ENCODE measurements at places on chromosomes 7 and 10.

- peak; percentile 74 for DNase-seq
Observed at GRCh38 chr10:21318540-21319167, 206.8 kb downstream of the SKIDA1 start.

DNA sequence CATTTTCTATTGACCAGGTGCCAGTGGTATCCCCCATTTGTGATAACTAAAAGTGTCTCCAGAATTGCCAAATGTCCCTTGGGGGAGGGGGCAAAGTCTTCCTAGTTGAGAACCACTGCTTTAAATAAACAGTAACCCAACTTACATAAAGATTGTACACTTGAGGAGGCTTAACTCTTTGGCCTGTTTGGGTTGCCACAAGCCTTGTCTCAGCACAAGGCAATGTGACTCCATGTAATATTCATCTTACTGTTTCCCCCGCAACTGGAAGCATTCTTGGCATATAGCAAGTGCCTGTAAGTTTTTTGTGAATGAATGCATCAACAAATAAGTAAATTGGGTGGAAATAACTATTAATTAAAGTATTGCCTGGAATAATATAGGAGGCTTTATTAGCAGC, 108.3 kb downstream of the ANK3 start:
- DNase-seq = no peak

- DNase-seq = no peak
Observed at GRCh38 chr7:142602183-142602582, 147.1 kb upstream of the PRSS1 start.

DNA sequence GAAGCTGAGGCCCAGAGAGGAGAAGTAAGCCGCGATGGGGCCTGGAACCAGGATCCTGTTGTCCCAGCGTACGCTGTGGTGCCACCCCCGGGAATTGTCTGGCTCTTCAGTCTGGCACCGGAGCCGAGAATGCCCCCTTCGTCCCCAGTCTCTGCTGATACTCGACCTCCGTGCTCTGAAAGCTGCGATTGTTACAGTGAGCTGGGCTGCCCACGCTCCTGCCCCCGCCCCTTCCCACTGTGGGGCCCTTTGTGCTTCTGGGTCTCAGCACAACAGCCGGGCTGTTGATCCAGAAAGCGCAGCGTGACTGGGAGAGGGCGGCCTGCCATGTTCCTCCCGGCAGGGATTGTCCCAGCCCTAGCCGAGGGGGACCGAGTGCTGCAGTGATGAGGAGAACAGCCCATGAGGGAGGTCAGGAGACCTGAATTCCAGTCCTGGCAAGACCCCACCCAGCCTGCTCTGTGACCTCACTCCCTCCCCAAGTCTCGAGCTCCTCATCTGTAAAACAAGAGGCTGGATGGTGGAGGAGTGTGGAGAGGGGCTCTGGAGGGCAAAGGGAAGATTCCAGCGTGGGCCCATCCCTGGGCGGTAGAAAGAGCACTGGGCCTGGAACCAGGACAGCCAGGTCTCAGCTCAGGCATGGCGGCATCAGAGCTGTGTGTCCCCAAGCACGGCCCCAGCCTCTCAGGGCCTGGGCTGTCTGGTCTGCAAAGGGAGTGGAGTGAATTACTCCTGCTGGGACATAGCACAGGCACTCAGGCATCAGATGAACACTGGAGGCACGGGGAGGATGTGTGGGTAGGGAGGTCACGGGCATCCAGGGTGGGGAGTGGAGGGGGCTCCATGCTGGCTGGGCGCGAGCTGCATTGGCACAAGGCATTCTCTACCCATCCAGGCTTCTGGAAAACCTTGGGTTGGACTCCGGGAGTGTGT, 43.6 kb downstream of the TSPAN15 start:
- peak; percentile 93 for DNase-seq

- no peak for DNase-seq
Observed at GRCh38 chr7:24763303-24763901, 6.1 kb upstream of the GSDME start.

GRCh38 chr7:35652124-35652523, 42.8 kb downstream of the HERPUD2 start:
- DNase-seq = no peak

GRCh38 chr7:96273716-96274115, 48.2 kb downstream of the SLC25A13 start:
- no peak for DNase-seq

All from tongue (tissue), 3 donors.